ENCODE measurements at places on chromosomes 12 and 14.
A peak's percentile ranks its signal among the peaks of the same experiment; 100 is the strongest.

GRCh38 chr14:58060077-58060476 lies 91.9 kb downstream of the ARMH4 start:
- no peak for DNase-seq

GRCh38 chr14:65753061-65753460 lies 340.5 kb downstream of the FUT8 start:
- DNase-seq = no peak

DNA sequence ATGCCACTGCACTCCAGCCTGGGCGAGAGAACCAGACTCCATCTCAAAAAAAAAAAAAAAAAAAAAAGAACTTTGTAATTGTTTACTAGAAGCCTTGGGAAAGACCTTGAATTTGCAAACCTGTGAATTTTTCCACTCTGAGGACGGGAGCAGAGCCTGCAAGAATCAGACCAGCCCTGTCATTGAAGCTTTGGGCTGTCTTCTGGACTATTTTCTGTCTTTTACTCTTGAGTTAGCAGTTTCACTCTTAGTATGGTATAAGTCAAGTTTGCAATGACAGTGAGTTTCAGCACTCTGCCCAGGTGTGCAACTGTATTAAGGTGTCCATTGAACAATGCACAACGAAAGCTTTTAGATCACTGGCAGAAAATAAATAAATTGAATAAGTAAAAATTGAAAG lies 81.4 kb upstream of the KRAS start:
- no peak for DNase-seq

GRCh38 chr12:48121522-48121921 lies 2.4 kb downstream of the PFKM start:
- DNase-seq = no peak

DNA sequence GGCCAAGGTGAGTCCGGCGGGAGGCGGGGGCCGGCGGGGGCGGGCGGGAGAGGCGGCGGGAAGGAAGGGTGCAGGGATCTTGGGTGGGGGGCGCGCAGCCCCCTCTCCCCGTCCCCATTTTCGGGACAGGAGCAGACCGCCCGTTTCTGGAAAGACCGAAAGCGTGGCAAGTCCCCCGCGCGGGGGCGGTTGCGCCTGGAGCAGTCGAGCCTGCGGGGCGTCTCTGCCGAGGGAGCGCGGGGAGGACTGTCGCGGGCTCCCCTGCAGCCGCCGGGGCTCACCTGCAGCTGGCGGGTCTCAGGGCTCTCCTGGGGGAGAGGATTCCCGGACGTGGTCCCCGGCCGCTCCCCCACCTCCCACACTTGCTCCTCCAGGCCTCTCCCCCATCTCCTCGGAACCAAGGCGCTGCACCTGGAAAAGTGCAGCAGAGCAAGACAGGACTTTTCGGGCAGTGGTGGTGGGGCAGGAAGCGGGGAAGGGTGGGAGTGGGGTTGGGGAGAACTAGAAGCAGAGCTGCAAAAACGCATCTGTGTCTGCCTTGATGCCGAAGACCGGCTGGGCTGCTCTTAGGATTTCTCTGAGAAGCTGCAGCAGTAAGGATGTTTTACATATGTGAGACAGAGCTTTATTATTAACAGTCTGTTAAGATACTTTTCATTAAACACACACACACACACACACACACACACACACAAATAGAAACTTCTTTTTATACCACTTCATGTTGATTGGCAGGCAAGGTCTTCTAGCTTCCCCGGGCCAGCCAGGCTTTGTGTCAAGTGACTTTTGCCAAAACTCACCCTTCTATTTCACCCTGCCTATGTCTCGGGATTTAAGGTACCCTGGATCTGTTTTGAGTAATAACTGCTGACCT lies 677 bp downstream of the C12orf75 start:
- no peak for DNase-seq

DNA sequence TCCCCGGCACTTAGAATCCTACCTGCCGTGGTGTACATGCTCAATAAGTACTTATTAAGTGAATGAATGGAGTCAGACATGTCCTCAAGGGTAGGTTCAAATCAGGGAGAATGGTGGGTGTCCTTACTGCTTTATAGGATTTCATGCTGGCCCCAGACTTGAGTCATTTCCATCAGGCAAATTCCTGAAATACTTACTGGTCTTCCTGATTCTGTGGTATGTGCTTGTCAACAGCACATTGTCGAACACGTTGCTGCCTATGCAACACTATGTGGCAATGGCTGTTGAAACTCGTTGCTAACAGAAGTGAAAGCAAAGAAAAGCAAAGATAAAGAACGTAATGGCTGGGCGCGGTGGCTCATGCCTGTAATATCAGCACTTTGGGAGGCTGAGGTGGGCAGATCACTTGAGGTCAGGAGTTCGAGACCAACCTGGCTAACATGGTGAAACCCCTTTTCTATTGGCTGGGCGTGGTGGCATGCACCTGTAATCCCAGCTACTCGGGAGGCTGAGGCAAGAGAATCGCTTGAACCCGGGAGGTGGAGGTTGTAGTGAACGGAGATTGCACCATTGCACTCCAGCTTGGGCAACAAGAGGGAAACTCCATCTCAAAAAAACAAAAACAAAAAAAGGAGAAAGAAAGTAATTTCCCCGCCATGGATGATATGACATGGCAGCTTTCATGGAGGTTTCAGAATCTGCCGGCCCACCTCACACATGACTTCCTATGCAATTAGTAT lies 214.9 kb downstream of the ZFP36L1 start:
- peak; percentile 72 for DNase-seq

GRCh38 chr14:43481864-43482263 lies 1025.2 kb downstream of the FSCB start:
- DNase-seq = no peak

GRCh38 chr12:121334513-121335343 lies 17.5 kb downstream of the ANAPC5 start:
- DNase-seq = no peak

DNA sequence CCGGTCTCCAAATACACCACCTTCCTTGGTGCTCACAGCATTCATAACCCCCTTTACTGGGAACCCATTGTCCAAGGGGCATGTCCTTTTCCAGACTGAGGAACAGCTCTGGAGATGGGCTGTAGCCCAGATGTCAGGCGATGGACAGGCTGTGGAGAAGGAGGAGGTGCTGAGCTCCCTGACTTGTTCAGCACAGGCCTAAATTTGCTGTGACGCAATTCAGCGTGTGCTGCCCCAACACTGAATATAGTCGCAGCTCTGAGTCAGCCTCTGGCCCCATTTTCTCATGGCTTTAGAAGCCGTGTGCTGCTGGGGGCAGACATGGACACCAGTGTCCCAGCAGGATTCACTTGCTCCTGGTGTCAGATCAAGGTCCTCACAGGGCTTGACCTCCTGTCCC lies 269.1 kb downstream of the EMP1 start:
- DNase-seq = no peak

GRCh38 chr12:124804011-124804621 lies 59.5 kb downstream of the SCARB1 start:
- DNase-seq = peak; percentile 87

- DNase-seq = no peak
These were observed 61.2 kb upstream of the STXBP6 start for GRCh38 chr14:25111061-25111601.

DNA sequence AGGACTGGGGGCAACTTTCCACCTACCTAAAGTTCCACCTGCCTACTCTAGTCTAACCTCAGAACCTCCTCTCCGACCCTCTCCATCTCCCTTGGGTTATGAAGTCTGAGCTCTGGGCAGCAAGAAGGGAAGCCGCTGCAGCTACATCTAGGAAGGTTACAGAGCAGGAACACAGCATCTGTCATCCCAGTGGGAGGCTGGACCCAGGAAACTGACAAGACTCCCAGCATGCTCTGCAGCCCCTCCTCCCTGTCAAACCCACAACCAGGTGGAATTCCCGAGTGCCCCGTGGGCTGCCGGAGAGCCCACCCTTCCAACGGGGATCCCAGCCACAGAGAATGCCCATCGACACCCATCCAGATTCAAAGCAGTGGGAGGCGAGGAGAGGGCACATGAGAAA lies 2.1 kb downstream of the TESC start:
- no peak for DNase-seq

- no peak for DNase-seq
These were observed 15.5 kb downstream of the UBC start for GRCh38 chr12:124898923-124899294.

DNA sequence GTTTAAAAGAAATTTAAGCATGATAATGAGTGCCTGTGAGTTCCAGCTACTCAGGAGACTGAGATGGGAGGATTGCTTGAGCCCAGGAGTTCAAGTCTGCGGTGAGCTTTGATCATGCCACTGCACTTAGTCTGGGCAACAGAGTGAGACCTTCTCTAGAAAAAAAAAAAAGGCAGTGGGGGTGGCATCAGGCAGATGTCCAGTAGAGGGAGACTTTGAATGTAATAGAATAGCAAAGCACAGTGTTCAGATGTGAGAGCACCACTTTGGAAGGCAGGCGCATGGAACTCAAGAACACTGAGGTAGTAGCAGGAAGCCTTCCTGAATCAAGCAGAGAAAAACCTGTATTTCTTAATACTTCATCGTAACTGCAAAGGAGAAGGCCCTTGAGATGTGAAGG lies 394.5 kb upstream of the GARIN6 start:
- DNase-seq = no peak

DNA sequence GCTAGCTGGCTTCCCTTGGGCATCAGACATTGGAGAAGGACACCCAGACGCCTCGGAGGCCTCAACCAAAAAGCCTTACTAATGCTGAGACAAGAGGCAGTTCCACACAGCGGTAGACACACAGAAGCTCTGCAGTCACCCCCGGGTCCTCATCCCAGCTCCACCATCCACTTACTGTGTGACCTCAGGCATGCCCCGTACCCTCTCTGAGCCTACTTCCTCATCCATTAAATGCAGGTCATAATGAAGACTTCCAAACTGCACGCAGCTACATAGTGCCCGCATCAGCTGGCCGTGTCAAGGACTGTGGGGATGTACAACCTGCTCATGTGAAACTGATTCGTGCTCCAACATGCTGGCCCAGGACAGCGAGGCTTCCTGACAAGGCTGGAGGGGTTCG lies 72.3 kb downstream of the KDM2B start:
- no peak for DNase-seq

DNA sequence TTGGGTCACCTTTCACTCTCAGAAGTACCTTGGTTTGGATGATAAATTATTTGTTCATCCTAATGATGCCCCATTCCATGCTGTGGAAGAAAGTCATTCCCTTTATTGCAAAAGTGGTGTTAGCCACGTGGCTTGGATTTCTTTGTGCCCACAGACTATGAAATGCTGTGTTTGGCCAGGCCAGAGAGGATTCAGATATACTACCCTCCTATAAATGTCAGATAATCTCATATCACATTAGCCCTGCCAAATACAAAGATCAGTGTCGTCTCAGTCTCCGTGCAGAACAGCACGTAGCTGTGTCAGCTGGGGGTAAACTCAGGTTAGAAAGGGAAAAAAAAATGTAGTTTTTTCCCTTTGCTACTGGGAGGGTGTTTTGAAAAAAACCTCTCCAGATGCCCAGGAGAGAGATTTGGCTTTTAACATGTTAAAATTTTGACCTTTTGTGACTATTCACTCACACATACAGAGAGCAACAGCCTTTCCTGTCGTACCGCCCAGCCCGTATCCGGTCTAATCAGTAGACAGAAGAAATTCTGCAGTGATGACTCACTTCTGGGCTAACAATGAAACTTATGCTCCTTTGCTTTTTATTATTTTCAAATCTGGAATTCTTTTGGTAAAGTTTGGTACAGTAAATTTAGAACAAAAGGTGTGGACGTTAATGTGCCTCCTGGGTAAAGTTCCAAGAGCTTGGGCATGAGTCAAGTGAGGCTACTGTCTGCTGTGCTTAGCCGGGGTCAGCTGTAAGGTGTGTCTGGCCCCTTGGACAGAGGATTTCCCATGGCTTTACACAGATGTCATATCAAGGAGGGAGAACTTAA lies 8.5 kb upstream of the PTPRB start:
- DNase-seq = no peak

- no peak for DNase-seq
These were observed 58.4 kb downstream of the CCDC85C start for GRCh38 chr14:99545586-99545985.

DNA sequence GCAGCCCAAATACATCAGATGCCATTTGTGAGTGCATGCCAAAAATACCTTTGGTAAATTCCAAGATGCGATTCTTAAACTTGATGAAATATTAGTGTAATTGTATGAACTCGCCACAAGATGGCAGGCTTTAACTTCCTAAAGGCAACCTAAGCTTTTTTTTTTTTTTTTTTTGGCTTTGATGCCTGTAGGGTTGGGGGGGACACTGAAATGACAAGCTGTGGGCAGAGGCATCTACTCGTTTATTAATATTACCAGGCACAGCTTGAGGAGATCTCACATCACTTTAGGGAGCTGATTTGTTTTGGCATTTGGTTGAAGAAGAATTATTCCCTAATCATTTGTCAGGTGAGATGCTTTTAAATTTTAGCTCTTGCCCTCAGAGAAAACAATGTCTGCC lies 126.7 kb upstream of the CCDC196 start:
- no peak for DNase-seq

GRCh38 chr12:105740369-105740768 lies 398.4 kb downstream of the NUAK1 start:
- no peak for DNase-seq

DNA sequence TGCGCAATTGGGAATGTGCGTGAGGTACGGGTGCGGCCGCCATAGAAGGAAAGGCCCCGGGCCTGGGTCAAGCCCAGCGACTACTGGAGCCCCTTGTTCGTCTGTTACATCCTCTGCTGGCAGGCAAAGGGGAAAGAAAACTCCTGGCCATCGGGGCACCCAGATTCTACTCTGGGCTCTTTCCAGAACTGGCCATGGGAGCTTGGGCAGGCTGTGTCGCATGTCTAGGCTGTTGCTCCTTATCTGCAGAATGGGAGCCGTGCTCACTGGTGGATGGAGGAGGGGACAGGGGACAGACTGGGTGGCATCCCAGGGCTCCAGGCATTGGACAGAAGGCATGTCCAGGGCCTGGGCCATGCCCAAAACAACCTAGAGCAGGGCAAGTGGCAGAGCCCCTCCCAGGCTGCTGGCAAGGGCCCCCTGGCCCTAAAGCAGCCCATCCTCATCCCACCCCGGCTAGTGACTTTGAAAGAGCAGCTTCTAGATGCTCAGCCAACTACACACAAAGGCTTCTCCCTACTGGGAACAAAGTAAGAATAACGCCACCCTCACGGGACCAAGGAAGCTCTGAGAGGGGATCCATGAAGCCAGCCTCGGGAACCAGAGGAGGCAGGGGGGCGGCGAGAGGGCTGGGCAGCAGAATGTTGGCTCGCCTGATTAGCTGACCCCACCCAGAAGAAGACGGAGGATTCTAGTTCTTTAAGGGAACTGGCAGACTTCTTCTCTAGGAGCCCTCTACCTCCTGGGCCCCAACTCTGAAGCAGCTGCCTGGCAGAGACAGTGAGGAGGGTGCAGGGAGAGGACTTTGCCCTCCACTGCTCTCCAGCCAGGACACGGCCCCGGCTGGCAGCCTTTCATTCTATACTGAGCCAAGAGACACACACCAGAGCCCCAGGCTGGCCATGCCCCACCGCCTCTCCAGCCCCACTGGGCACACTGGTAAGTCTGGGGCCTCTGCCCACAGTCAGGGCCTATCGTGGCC lies 96.8 kb downstream of the SINHCAF start:
- peak; percentile 92 for DNase-seq

Measured in left lobe of liver (tissue), 2 donors.